ENCODE measurements at places on chromosomes 5 and 9.

GRCh38 chr5:86917117-86917579 is 299.4 kb downstream of the COX7C start:
- DNase-seq = peak; percentile 50

DNA sequence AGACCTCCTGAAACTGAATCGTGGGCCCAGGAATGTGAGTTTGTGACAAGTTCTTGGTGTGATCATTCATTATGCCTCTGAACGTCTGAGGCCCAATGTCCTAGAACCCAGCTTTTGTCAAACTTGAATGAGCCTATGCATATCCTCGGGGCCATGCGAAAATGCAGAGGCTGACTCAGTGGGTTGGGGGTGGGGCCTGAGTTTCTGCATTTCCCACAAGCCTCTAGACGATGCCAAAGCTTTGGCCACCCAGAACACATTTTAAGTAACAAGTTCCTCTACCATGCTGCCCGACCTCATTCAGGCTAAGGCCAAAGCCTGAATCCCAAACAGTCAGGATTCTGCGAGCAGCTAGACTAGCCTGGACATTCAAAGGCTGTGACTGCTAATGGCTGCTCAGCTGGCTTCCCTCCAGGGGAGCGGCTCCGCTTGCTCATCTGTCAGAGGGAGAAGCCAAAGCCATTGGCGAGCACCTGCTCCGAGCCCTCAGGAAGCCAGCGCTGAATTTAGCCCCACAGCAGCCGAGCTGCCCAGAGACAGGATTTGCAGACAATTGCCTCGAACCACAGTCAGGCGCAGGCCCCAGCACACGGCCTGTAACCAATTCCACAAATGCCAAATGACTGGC is 177.5 kb downstream of the ZDHHC21 start:
- peak; percentile 1 for DNase-seq

DNA sequence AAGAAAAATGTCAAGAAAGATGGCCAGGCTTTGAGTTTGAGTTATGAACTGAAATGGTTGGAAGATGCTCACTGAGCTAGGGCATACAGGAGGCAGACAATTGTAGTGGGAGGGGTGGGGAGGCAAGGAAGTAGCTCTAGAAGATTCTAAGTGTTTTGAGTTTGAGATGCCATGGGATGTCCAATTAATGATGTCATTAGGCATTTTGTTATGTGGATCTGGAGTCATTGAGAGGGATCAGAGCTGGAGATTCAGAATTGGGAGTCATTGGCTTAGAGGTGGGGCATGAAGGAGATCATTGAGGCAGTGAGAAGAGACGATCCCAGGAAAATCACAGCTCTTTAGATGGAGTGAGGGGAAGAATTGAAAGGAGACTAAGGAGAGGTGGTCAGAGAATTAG is 111.5 kb upstream of the ZNF618 start:
- DNase-seq = no peak

GRCh38 chr5:150642567-150642927 is 2.1 kb downstream of the SYNPO start:
- DNase-seq = peak; percentile 94

GRCh38 chr5:58187432-58188261 is 272.2 kb downstream of the PLK2 start:
- DNase-seq = no peak
